ENCODE measurements at places on chromosomes 1 and 21.
A peak's percentile ranks its signal among the peaks of the same experiment; 100 is the strongest.

GRCh38 chr1:214566158-214567104, 15.0 kb upstream of the PTPN14 start:
- DNase-seq, result no peak

- no peak for DNase-seq
These were observed 4.4 kb downstream of the TSPEAR start for GRCh38 chr21:44706706-44707581.

- DNase-seq, result no peak
These were observed 121.9 kb downstream of the CYYR1 start for GRCh38 chr21:26451081-26451740.

- DNase-seq, result no peak
These were observed 371.6 kb downstream of the AMY1C start for GRCh38 chr1:104121271-104121670.

GRCh38 chr1:245869847-245870246, 637.2 kb downstream of the SMYD3 start:
- no peak for DNase-seq

GRCh38 chr1:53420341-53420740, 38.9 kb upstream of the DMRTB1 start:
- no peak for DNase-seq

DNA sequence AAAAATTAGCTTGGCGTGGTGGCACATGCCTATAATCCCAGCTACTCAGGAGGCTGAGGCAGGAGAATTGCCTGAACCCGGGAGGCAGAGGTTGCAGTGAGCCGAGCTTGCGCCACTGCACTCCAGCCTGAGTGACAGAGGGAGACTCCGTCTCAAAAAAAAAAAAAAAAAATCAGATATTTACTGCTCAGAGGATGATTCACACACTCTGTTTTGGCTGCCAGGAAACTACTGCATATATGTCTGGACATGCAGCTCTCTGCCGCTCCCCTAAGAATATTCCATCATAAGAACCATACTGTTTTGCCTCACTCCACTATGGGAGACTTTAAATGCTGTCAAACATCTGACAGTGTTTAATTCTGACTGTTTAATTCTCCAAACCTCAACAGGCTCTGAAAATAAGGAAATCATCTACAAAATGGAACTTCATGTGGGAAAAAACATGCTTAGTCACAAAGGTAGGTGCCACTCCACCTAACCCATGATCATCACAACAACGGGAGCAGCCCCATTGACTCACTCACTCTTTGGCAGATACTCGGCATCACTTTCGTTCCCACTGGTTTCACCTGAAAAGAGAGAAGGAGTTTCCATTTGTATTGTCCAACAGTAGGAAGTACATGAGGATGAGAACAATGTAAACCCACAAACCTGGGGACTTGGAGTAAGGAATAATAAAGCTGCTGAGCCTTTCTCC, 29.3 kb upstream of the BCAS2 start:
- DNase-seq, result no peak

DNA sequence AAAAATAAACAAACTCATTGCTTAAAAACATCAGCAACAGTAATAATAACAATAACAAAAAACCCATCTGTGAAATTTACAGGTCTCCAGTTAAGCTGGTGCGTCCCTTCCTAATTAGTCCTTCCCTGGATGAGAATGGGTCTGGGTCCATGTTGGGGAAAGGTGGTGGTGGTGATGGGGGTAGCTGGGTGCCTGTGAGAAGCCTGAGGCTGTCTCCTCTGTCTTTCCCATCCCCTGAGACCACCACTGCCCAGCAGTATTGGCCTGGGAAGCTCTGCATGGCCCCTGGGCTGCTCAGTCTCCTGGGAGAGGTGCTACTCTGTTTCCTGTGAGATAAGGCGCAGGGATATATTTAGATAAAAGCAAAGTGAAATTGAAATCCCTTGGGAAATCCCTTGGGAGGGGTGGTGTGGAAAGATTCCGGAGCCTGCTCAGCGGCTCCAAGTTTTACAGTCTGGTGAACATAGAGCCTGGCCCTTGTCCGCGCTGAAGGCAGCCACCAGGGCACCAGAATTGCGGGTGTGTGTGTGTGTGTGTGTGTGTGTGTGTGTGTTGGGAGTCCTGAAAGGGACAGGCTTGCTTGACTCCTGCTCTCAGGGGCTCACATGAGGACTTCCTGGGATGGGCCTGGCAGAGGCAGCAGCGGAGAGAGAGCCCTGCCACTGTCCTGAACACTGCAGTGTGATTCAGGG, 150.2 kb downstream of the FOXD2 start:
- no peak for DNase-seq

DNA sequence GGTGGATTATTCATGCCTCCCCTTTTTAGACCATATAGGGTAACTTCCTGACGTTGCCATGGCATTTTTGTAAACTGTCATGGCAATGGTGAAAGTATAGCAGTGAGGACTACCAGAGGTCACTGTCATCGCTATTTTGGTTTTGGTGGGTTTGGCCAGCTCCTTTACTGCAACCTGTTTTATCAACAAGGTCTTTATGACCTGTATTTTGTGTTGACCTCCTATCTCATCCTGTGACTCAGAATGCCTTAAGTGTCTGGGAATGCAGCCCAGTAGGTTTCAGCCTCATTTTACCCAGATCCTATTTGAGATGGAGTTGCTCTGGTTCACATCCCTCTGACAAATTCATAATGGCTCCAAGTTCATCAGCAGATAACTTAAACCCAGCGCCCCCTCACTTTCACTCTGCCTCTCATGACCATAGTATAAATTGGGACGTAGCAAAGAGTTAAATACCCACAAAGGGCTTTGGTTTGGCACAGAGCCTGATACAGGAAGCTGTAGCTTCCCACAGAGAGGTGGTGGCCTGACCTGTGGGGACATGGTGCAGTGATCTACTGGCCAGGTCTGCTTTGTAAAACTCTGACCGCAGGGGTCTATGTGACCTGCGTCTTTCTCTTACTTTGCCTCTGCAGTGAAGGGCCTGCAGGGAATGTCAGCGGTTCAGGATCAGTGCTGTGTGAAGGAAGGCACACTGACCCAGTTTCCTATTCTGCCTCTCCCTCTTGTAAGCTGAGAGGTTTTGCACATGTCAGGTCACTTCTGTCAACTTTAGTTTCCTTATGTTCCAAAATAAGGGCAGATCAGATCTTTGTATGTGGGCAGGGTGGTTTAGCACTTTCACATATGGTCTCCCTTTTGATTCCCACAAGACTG, 78.1 kb upstream of the ZNF644 start:
- DNase-seq, result no peak

GRCh38 chr1:24289937-24290595, 29.1 kb upstream of the GRHL3 start:
- DNase-seq, result no peak

GRCh38 chr1:160371346-160371631, 4.4 kb downstream of the NHLH1 start:
- no peak for DNase-seq

- no peak for DNase-seq
These were observed 9.9 kb downstream of the KIAA1614 start for GRCh38 chr1:180922631-180923015.

GRCh38 chr1:52590266-52590665, 11.9 kb upstream of the GPX7 start:
- no peak for DNase-seq

- DNase-seq, result peak; percentile 68
These were observed 15.6 kb downstream of the TPM3 start for GRCh38 chr1:154176337-154176736.

DNA sequence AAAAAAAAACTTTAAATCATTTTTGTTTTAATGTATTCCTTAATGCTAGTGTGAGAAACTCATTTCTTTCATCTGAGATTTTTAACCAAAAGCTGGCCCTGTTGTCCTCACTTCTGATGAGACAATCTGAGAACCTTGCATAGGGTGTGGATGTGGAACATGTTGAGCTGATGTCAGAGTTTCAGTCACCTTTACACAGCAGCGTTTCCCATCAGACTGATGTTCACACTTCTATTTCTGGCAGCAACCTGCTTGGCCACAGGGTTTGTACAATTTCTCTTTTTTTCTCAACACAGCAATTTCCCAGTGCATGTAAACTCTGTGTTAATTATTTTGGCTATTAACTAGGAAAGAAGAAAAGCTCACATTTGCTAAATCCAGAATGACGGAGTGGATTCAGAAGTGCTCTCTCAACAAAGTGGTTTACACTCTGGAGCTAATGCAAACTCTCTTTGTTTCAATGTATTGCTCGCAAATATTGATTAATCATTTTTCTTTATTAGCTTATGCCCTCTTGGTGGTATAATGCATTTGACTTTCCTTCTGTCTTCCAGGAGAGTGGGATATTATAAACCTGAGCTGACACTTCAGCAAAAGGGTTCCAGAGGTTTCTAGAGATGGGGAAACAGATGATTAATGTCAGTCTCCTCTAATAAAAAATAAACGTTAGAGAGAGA, 70.5 kb upstream of the HSPA13 start:
- DNase-seq, result no peak

DNA sequence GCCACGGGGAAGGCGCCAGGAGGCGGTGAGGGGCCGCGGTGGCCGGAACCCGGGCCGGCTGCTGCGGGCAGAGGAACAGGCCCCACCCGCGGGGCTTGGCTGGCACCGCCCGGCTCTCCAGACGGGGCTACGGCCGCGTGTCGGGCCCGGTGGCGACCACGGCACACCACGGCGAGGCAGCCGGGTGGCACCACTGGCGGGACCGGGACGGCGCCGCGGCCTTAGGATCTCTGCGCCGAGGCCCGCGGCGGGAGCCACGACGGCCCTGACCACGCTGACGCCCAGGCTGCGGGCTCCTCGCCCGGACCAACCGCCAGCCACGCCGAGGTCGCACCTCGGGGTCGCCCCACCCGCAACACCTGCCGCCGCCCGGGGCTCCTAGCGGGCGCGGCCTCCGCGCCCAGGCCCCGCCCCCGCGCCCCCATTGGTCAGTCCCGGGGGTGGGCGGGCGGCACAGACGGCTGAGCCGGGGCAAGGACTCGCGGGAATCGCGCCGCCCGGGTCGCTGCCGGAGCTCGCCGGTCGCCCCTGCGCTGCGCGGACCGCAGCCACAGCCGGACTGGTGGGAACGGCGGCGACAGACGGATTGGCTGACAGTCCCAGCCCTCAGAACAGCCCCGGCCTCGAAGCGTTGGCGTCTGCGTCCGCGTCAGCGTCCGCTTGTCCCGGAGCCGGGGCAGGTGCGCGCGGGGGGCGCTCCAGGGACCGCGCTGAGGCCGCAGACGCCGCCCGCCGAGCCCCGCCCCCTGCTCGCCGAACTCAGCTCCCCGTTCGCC, at the start of gene BMP8A:
Gene BMP8A (plus strand): TSS at position 491 of the 776 bp plus-strand sequence. CDS start 356 bp downstream, outside the sequence.
- DNase-seq, result no peak

DNA sequence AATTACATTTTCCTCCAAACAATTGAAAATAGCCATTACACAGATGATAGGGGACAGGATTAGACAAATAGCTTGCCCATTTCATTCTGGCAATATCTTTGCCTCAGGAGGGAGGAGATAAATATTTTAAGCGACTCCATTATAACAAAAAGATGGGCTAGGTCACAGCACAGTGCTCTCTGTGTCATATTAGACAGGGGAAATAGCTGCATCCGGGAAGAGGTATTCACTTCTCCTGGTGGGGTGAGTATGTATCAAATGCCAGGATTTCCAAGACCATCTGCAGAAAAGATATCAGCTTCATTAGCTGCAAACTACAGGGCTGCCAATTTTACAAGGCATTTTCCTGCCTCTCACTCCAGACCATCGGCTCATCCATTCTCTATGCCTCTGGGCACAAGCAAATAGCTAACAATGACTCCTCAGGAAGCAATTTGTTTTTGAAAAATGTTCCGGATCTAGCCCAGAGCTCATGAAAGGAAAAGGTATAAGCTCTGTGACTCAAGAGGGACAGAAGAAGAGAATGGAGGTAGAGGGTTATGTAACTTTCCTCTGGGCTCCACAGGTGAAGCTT, 41.9 kb upstream of the ANGPTL7 start:
- DNase-seq, result no peak

GRCh38 chr1:92879316-92879968, 47.6 kb downstream of the RPL5 start:
- DNase-seq, result no peak

DNA sequence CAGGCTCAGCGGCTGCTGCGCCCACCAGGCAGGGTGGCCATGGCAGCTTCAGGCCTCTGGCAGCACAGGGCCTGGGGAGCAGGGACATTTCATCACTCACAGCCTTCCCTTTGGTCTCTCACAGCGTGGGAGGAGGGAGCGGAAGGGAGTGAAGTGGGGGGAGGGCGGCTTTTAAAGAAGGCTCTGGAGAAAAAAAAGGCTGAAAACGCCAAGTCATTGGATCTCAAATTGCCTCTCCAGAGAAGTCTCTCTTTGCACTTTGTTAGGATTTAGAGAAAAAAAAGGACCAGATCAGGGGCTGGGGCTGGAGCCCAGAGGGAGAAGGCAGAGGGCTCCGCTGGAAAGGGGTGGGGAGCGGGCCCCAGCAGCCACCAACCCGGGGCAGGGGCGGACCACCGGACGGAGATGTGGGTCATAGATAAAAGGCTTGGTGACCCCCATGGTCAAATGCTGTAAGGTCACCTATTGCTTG, 209.9 kb downstream of the GRIK3 start:
- DNase-seq, result no peak

DNA sequence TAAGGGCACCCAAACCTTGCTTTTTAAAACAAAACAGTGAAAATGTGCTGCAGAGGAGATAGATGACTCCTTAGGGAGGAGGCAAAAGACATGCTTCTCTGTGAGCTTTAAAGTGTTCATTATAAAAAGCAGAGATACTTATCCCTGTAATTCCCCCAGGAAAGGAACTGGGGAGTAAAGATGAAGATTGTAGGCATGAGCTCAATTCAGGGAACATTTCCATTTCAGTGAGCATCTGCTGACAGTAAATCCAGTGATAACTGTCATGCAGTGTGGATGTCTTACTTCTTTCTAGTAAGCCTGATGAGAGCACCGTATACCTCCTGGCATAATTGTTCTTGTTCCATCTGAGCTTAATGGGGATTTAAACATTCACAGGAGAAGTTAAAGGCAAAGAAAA, 1296.5 kb downstream of the MRPL39 start:
- no peak for DNase-seq

DNA sequence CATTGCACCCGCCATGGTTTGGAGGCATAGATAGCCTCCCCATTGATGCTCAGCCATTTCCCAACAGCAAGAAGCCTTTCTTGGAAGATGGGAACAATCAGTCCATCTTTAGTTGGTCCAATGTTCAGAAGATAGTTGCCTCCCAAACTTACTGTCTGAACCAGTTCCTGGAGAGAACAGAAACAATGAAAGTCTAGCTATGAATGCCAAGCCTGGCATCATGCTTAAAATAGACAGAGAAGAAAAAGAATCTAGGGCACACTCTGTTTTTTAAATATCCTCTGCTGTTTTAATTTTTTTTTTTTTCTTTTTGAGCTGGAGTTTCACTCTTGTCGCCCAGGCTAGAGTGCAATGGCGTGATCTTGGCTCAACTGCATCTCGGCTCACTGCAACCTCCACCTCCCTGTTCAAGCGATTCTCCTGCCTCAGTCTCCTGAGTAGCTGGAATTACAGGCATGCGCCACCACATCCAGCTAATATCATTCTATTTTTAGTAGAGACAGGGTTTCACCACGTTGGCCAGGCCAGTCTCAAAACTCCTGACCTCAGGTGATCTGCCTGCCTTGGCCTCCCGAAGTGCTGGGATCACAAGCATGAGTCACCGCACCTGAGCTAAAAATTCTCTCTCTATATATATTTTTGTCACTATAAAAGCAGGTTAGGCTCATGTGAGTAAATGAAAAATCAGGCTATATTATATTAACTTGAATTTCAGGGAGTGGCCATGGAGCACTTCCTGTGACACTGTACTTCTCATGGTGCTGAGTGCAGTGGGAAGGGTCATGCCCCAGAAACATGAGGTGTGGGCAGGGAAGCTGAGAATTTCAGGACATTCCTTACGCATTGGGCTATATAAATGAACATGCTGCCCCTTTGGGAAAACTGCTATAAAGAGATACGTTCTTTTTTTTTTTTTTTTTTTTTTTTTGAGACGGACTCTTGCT, 19.1 kb downstream of the FUCA1 start:
- no peak for DNase-seq

Measured in hematopoietic multipotent progenitor cell treated with erythropoietin and hydrocortisone succinate and interleukin-3 and kit ligand, for 17 days (in vitro differentiated cells).